ENCODE measurements at places on chromosomes 12 and 14.

DNA sequence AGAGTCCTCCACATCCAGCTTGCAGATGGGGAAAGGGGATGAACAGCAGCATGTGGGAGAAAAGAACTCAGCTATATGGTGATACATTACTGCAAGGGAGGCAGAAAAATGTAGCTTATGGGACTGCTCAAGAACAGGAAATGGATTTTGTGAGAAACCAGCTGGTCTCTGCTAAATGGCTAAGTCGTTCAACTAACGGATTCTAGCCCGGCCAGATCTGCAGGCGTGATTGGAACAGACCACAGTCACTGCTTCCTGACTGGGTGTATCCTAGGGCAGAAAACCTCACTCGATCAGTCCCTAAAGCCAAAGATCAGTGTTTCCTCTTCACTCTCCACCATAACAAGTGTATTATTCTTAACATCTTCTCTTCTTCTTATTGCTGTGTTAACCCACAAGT is 8.1 kb upstream of the PTGDR start:
- DNase-seq: no peak

- no peak for DNase-seq
Observed at GRCh38 chr12:115879354-115879753, 398.1 kb downstream of the MED13L start.

DNA sequence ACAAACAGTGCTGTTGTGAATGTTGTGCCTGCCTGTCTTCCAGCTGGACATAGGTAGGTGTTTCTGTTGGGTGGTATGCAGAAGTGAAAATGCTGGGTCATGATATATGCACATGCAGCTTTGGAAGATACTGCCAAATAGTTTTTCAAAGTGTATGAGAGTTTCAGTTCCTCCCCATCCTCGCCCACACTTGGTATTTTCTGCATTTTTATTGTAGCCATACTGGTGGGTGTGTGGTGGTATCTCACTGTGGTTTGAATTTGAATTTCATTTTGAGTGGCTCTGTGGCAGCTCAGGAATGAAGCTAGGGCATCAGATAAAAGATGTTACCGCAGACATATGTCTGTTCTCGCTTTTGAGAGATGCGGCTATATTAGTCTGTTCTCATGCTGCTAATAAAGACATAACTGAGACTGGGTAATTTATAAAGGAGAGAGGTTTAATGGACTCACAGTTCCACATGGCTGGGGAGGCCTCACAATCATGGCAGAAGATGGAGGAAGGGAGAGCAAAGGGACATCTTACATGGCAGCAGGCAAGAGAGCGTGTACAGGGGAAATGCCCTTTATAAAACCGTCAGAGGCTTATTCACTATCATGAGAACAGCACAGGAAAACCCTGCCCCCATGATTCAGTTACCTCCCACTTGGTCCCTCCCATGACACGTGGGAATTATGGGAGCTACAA is 183.1 kb downstream of the CAND1 start:
- peak; percentile 32 for DNase-seq

GRCh38 chr12:120089105-120089504 is 27.4 kb downstream of the RAB35 start:
- no peak for DNase-seq

- no peak for DNase-seq
Observed at GRCh38 chr12:11687528-11687927, 38.1 kb downstream of the ETV6 start.

DNA sequence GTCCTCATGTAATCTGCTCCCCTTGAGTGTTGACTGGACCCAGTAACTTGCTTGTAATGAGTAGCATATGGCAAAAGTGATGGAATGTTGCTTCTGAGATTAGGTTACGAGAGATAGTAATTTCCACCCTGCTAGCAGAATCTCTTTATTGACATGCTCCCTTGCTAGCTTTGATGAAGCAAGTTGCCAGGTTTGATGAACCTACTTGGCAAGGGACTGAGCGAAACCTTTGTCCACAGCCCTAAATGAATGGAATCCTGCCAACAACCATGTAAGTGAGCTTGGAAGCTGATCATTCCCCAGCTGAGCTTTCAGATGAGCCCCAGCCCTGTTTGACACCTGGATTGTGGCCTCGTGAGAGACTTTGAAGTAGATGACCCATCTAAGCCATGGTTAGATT is 120.8 kb upstream of the PLXNC1 start:
- DNase-seq: no peak

GRCh38 chr14:87108726-87109125 is 884.3 kb downstream of the GALC start:
- DNase-seq: no peak

- DNase-seq: no peak
Observed at GRCh38 chr14:91284146-91284790, 39.8 kb upstream of the GPR68 start.

- no peak for DNase-seq
Observed at GRCh38 chr12:122903693-122904034, 7.7 kb upstream of the VPS37B start.

DNA sequence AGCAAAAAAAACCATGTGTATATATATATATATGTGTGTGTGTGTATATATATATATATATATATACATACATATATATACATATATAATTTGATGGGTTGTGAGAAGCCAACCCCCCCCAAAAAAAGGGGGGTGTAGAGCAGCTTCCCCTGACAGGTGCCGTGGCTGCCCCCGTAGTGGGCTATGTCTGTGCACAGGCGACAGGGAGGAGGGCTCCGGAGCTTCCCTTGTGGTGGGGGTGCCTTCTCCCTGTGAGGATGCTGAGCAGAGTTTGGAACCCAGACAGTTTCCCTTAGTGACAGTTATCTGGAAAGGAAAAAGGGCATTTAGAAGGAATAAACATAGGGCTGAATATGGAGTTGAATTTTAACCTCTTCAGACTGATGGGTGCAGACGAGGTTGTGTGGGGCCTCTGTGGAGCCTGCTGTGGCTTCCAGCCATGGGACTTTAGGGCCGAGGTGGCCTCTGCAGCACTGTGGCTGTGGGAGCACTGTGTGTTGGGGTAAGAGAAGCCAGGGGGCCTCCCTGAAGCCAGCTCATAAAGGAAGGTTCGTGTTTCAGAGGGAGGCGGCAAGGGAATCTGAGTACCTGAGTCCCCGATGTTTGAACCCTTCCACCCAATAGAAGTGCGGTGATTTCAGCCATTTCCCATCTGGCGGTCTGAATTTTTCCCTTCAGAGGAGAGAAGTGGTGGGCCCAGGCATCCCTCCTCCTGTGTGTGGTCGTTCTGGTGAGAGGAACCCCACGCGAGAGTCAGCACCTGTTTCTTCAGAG is 19.8 kb downstream of the XRCC3 start:
- no peak for DNase-seq

DNA sequence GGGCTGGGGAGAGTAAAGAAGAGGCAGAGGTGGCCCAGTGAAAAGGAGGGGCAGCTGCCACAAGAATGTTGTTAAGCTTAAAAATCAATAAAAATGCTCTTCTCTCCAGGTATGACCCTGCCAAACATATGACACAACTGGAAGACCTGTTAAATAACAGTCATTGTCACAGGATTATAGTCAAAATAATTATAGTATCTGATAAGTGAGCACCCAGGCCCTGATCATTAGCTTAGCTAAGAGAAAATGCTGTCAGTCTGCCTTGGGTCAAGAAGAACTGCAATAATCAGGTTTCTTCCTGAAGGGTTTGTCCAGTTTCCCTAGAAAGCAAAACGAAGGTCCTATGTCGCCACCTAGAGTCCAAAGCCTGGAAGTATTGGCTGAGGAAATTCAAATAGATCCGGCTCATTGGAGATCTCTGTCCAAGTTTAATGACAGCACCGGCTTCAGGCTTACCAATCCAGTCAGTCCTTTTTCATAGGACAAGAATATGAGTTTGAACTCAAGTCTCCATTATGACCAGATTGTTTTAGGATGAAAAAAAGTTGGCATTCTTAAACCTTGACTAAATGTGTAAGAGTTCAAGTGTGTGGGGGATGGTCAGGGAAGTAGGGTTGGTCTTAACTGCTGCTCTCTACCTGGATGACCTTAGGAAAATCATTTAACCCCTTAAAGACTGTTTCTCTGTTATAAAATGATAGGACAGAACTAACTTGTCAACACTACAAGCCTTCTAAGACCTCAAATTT is 22.5 kb upstream of the NKX2-8 start:
- DNase-seq: no peak

GRCh38 chr12:22677781-22678574 is 53.0 kb downstream of the ETNK1 start:
- DNase-seq: no peak

DNA sequence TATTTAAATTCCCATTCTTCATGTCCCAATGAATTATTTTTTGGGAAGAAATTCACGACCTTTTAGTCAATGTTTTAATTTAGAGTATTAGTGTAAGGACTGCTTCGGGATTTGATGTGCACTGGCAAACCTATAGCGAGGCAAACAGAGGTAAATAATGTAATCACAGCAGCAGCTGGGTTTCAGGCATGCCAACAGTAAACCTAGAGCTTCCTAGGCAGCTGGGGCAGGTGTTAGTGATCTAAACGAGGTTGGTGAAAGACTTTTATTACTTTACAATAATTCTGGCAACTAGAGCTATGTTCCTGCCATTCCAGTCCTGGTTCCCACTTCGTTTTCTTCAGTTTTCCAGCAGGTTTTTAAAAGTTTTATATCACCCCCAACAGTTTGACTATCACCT is 1036.4 kb upstream of the FOXG1 start:
- no peak for DNase-seq

DNA sequence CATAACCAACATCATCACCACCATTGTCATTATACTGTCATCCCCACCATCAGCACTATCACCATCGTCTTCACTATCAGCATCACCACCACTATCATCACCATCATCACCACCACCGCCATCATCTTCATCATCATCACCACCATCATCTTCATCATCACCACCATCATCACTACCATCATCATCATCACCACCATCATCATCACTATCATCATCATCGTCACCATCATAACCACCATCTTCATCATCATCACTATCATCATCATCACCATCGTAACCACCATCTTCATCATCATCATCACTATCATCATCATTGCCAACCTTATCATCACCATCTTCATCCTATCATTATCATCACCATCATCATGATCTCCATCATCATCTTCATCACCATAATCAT is 39.0 kb downstream of the SVOP start:
- DNase-seq: no peak

DNA sequence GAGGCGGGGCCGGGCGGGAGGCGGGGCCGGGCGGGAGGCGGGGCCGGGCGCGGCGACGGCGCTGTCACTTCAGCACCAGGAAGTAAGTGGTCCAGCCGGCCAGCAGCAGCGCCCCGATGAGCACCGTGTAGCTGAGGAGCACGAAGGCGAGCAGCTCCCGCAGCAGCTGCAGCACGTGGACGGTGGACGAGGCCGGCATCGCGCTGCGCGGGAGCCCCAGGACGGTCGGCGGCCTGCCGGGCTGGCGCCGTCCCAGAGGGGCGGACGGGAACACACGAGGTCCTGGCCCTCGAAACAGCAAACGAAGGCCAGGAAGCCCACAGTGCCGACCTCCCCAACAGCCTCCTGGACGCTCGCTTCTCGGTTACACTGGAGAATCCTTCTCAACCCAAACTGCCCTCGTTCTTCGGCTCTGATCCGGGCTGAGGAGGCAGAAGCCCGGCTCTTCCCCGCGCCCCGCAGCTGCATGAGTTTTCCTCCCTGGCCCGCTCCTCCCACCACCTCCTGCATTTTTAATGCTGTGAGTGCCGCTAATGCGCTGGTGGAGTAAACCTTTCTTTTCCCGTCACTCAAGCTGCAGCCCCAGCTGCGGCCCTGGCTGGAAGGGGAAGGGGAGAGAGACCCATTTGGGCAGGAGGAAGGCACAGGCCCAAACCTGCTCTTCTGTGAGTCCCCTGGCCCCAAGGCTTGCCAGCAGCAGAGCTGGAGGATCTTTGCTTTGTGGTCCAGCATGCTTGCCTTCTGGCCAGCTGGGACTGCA is 694 bp upstream of the DIABLO start:
- DNase-seq: no peak

DNA sequence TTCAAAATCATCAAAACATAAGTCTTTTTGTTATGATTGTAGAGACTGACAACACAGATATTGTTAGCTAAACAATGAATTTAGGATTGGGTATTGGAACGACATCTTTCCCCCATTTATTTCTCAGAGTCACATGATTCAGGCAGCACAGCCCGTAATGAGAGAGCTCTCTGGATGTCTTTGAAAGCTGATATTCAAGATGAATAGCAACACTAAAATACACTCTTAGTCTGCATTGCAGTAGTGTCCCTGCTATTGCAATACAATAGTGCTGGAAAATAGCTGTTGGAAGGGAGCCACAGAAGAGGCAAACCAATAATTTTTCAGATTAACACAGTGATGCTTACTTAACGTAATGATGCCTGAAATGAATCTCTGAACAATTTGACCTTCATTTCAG is 9.9 kb downstream of the GTSF1 start:
- DNase-seq: no peak

DNA sequence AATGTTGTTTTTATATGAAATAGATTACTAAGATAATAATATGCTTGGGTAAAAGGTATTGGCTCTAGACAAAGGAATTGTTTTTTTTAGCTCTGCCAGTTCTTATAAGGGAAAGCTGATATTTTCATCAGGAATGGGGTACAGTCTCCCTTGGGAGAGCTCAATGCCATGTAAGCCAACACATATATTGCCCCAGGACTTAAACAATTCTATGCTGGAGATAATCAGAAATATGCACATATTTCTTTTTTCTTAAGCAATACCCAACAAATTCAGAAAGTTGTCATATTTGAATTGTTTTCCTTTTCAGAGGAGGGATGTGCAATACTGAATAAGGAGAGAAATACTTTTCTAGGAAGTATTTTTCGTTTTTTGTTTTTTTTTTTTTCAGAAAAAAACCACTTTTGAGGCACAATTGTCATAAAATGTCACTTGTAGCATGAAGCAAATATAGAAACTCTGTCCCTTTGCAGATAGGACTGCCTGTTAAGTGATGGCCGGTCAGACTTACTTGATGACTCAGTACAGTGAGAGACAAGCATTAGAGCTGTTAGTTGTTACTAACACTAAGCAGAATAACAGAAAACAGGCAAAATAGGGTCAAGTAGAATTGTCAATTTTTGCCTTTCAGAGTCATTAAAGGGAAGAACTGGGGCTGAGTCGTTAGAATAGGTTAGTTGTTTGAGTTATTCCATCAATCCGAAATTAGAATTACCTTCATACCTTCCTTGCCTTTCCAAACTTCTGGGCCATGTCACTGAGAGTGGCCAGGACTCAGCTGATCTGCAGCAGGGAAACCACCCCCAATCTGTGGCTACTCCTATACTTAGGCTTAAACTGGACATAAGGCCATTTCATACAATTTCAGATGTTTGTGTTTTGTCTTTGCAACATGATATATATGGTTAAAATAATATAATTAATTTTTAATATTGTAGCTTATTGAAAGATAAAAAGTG is 168.1 kb downstream of the SLC38A4 start:
- DNase-seq: no peak

DNA sequence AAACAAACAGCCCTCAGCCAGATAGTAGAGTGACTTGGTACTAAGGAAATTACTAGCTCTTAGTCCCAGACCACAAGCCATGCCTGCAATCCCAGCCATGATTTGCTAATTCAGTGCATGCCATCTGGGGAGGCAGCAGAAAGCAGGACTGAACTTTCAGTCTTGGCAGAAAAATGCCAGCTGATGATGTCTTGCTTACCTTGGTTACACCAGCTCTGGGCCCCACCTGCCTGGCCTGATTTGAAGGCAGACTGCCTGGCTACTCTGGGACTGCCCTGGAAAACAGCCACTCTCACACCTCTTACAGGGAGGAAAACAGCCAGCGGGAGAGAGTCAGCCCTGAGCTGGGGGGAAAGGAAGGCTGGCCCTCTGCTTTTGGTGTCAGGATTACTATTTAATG is 4.6 kb upstream of the UNC119B start:
- DNase-seq: no peak

GRCh38 chr12:88805286-88805685 is 225.0 kb upstream of the KITLG start:
- DNase-seq: no peak

- no peak for DNase-seq
Observed at GRCh38 chr12:41436076-41436475, 248.0 kb downstream of the PDZRN4 start.

All from naive B cell (primary cell).